Type B pancreatic cell (in vitro differentiated cells): ENCODE measurements at places on chromosomes 5 and 9.

DNA sequence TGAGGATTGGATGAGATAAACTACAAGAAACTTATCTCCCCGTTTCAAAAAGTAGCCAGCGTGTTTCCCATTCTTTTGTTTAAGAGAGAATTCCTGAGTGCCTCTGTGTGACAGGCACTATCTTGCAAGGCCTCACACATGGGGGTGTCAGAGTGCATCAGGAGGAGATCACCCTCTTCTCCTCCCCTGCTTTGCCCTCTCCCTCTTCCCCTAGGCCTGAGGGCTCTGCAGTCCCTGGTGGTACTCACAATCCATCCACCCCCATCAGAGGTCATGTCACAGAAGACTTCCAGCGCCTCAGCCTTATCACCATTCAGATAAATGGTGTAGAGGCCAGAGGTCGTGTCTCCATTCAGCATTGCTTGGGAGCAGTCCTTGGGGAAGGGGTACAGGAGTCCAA, 88.0 kb downstream of the TNC start:
- DNase-seq = no peak
- H3K4me1 ChIP-seq = no peaks in the 10 kb centered on the region
- H3K27me3 ChIP-seq = no peaks in the 10 kb centered on the region
- peaks cover 6% of the 10 kb centered on the region for H3K36me3 ChIP-seq

DNA sequence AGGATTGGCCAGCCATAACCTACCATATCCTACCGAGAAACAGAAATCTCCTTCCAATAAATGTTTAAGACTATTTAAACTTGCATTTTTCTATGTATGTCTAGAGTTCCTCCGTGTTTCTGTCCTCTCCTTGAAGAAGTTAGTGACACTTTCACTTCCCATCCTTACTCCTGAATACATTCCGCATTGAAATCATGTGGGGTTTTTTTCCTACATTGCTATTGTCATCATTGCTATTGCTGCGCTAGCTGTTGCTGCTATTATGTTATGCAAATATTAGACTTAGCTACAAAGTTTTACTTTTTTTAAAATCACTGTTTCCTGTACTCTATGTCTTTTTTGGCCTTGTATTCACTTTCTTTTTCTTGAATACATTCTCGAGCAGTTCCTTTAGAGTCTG, 83.3 kb upstream of the NEK6 start:
- no peaks in the 10 kb centered on the region for H3K36me3 ChIP-seq
- no peak for DNase-seq
- no peak overlapping the region for H3K27ac ChIP-seq
- no peak overlapping the region for H3K4me3 ChIP-seq
- H3K27me3 ChIP-seq = peaks cover 51% of the 10 kb centered on the region

DNA sequence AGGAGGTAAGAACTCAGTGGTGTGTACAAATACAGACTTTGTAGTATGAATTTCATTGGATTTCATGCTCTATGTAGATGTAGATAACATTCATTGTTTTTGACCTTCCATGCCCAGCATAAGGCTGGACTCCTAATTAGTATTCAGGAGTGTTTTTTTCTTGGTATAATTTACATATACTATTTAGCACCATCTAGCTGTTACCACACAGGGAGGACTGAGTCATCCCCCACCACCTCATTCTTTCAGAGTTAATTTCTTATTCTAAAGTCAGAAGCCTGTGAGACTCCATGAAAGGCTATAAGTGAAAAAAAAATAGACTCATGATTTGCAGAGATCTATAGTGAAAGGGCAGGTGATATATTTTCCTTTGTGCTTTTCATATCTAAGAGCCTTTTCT, 555.0 kb downstream of the PRR16 start:
- no peak overlapping the region for H3K27ac ChIP-seq
- no peak overlapping the region for H3K4me3 ChIP-seq
- DNase-seq = no peak
- no peaks in the 10 kb centered on the region for H3K36me3 ChIP-seq

DNA sequence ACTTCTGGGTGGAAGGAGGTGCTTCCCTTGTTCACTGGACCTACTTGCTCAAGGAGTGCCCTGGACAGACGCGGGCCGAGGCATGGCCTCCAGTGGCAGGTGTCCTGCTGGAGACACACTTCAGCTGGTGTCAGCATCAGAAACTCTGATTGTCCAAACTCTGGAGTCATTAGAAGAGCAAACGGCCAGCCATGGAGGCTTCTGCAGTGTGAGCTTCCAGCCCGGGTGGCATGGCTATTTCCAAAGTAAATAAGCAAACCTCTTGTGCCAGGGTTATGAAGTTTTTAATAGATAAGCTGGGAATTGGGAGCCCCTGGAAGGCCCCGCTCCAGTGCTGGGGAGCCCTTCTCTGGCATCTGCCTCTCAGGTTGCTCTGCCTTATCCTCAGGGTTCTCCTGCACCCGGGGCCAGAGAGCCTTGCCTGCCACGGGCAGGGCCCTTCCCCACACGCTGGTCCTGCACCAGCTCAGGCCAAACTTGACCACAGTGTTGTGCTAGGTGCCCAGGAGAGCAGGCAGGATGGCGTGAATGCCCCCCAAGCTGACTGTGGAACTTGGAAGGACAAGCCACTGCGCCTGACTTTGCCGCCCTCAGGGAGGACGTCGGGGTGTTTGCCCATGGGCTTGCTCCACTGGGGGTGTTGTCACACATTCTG, 285.6 kb downstream of the GADD45G start:
- H3K27me3 ChIP-seq = no peaks in the 10 kb centered on the region
- H3K4me1 ChIP-seq = no peaks in the 10 kb centered on the region
- no peak for DNase-seq

- no peak for DNase-seq
- peaks cover 52% of the 10 kb centered on the region for H3K27me3 ChIP-seq
- peaks cover 28% of the 10 kb centered on the region for H3K36me3 ChIP-seq
- H3K27ac ChIP-seq = no peak overlapping the region
Measured at GRCh38 chr5:136034492-136034891, 5.7 kb downstream of the TGFBI start.

GRCh38 chr9:129999141-129999510, 43.9 kb downstream of the FNBP1 start:
- peaks cover 9% of the 10 kb centered on the region for H3K36me3 ChIP-seq
- no peak overlapping the region for H3K27ac ChIP-seq
- H3K4me3 ChIP-seq = no peak overlapping the region
- no peak for DNase-seq

GRCh38 chr5:42887097-42887496, 75.4 kb upstream of the SELENOP start:
- H3K4me3 ChIP-seq = no peak overlapping the region
- peaks cover 4% of the 10 kb centered on the region for H3K27me3 ChIP-seq
- no peak for DNase-seq
- H3K4me1 ChIP-seq = no peaks in the 10 kb centered on the region
- no peaks in the 10 kb centered on the region for H3K36me3 ChIP-seq

GRCh38 chr5:10366310-10367272, 13.1 kb downstream of the MARCHF6 start:
- no peak for DNase-seq
- no peak overlapping the region for H3K4me3 ChIP-seq
- peak overlapping the region; percentile 7 for H3K27ac ChIP-seq
- H3K36me3 ChIP-seq = peaks cover 20% of the 10 kb centered on the region

DNA sequence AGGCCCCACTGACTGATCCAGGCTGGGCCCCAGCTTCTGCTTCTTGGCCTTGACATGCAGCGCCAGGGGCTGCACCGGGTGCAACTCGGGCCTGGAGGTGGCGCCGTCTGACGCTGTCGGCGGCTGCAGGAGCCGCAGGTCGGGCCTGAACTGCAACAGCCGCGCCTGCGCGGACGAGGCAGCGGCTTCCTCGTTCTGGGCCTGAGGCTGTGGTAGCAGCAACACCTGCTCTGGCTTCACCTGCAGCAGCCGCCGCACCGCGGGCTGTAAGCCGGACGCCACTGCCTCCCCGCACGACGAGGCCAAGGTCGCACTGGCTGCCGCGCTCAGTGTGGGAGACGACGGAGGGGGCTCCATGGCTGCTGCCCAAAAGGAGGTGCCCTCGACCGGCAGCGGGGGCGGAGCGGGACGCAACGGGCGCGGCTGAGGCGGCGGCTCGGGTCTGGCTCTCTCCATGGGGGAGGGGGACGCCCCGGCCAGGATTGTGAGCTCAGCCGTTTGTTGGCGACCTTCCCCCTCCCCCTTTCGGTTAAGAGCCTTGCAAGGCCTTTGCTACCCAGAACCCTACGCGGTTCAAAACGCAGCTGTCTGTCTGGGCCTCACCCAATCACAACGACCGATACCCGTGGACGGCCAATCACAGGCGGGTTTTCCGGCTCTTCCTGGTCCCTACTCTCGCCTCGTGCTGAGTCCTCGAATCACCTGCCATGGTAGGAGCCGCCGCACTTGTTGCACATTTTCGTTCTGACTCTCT, 438 bp downstream of the SOX30 start:
- no peak for DNase-seq
- no peaks in the 10 kb centered on the region for H3K4me1 ChIP-seq
- no peak overlapping the region for H3K4me3 ChIP-seq

DNA sequence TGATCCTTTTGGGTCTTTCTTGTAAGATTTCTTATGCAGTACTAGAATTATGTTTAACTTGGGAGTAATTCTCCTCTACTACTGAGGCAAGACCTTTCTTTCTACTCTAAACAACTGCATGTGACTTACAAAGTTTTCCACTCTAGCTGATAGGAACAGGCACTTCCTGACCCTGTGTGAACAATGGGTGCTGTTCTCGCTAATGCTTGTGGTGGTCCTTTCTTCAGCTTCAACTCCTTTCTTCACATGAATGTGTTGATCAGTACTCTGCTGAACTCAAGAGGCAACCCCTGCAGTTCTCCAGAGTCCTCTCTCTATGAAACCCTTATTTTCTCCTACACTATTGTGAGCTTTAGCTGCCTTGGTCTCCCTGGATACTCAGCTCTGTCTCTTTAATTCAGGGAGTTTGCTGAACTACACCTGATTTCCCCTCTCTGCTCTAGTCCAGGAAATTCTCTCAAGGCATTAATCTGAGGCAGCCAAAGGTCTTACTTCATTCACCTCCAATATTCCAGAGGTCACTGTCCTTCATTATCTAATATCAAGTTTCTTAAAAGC, 484.6 kb upstream of the PIK3R1 start:
- peaks cover 29% of the 10 kb centered on the region for H3K4me1 ChIP-seq
- H3K27me3 ChIP-seq = no peaks in the 10 kb centered on the region
- no peak for DNase-seq
- H3K36me3 ChIP-seq = no peaks in the 10 kb centered on the region
- H3K27ac ChIP-seq = no peak overlapping the region
- H3K4me3 ChIP-seq = no peak overlapping the region
